ENCODE measurements at places on chromosomes 4 and X. TPM values are rescaled to one million over a fixed set of nuclear protein-coding genes. Genes with fewer than 3 reads are reported as not detected.

The RNF4 gene
- total RNA-seq = 73.6 TPM

The HPSE gene
- total RNA-seq = 0.75 TPM

The FRMPD4 gene
- 0.19 TPM for total RNA-seq

The TCEAL1 gene
- 9.6 TPM for total RNA-seq

The VCX gene
- not detected for total RNA-seq

The TLR6 gene
- total RNA-seq = 3.1 TPM

The RIBC1 gene
- 0.34 TPM for total RNA-seq

The CTAG1A gene
- total RNA-seq = not detected

The ADGRL3 gene
- 29.6 TPM for total RNA-seq

The VSIG4 gene
- total RNA-seq = not detected

The FMR1 gene
- total RNA-seq = 45.6 TPM

The IBSP gene
- total RNA-seq = not detected

The MMAA gene
- total RNA-seq = 10.4 TPM

The SSX2 gene
- total RNA-seq = not detected

The DNAAF6 gene
- total RNA-seq = not detected

The UVSSA gene
- total RNA-seq = 14.2 TPM

The ARSJ gene
- total RNA-seq = 60.1 TPM

The EDA gene
- 1.2 TPM for total RNA-seq

The DCAF8L2 gene
- not detected for total RNA-seq

The ERAS gene
- not detected for total RNA-seq

The BTC gene
- total RNA-seq = 0.20 TPM

The OTOP1 gene
- total RNA-seq = not detected

The PABPC1L2B gene
- total RNA-seq = not detected

The UGT2B10 gene
- not detected for total RNA-seq

The HMGB2 gene
- total RNA-seq = 18.3 TPM

The GLRA3 gene
- total RNA-seq = not detected

The TAF7L gene
- 0.27 TPM for total RNA-seq

The MSX1 gene
- total RNA-seq = 0.87 TPM

The STATH gene
- total RNA-seq = not detected

The TIGD2 gene
- 5.3 TPM for total RNA-seq

The BMX gene
- total RNA-seq = not detected

The PASD1 gene
- not detected for total RNA-seq
